ENCODE measurements at places on chromosomes 6 and 20.
A peak's percentile ranks its signal among the peaks of the same experiment; 100 is the strongest.

GRCh38 chr6:113530769-113531168 lies 326.4 kb upstream of the MARCKS start:
- DNase-seq = peak; percentile 66

DNA sequence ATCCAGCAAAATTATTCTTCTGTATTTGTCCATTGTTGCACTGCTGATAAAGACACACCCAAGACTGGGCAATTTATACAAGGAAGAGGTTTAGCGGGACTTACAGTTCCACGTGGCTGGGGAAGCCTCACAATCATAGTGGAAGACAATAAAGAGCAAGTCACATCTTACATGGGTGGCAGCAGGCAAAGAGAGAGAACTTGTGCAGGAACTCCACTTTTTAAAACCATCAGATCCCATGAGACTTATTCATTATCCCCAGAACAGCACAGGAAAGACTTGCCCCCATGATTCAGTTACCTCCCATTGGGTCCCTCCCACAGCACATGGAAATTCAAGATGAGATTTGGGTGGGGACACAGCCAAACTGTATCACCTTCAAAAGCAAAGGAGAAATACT lies 286.5 kb upstream of the ECI2 start:
- no peak for DNase-seq

DNA sequence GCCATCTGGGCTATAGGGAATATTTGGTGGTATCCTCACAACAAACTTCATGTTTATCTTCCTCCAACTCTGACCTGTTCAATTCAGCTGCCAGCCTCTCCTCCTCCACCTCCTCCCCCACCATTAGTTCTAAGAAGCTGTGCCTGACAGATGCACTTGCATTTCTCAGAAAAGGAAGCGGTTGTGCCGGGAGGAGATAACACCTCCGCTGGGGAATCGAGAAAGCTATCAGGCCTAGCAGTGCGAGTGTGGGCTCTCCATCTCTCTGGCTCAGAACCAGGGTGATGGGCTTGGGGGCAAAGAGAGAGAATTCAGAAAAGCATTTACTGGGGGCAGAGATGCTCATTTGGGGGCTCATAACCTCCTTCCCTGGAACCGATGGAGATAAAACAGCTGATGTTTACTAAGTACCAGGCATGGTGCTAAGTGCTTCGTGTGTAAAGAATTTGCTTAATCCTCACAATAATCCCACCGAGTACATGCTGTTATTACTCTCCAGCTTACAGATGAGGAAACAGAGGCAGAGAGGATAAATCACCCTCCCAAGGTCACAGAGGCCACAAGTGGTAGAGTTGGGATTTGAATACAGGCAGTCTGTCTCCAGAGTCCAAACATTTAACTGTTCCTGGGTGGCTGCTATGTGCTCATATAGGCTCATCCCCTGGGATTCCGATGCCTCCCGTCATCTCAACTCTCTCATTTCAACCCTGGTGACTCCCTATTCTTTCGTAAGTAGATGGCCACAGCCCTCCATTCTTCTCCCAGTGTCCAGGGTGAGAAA lies 38.3 kb downstream of the COX4I2 start:
- DNase-seq = peak; percentile 38

DNA sequence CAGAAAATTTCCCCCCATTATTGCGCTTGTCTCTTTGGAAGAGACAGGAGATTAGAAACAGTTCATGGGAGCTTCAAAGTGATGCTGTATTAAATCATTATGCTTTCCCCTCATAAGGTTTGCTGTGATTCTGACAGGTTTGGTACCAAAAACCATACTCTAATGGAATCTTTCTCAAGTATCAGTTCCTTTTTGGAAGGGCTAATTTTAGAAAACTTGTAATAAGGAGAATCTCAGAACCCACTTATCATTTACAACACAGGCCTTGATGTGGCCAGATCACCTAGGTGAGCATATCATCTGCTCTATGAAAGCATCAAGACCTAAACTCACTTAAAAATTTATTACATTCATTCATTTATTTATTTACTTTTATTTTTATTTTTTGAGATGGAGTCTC lies 51.2 kb downstream of the TP53INP2 start:
- no peak for DNase-seq

DNA sequence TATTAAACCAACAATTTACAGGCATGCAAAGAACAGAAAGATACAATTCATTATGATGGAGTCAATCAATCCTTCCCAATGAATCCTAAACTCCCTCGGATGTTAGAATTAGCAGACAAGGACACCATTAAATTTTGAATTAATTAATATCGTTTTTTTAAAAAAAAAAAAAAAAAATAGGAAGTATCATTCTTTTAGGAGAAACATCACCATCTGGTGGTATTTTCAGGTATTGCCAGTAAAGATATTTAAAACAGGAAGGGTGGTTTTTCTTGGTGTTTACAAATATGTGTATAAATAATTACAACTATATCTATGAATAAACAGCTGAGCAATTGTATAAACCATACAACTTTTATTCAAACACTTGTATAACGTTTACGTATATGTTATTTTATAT lies 564.4 kb downstream of the HAO1 start:
- no peak for DNase-seq

DNA sequence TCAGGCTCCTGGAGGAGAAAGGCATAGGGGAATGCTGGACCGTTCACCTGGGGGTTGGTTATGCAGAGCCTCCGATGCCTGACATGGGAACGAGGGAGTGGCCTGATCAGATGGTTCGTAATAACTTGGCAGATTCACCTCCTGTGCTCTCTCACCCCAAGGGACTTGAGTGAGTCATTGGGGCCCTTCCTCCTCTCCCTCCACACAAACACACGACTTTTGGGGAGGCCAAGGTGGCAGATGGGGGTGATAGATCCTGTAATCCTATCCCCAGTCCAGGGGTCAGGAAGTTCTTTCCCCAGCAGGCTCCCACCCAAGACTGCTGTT lies 45.6 kb upstream of the ARFGEF2 start:
- no peak for DNase-seq

GRCh38 chr20:3678198-3678597 lies 3.6 kb downstream of the ADAM33 start:
- no peak for DNase-seq

- DNase-seq = no peak
These were observed 2.6 kb upstream of the RSPH3 start for GRCh38 chr6:159002432-159003155.

GRCh38 chr20:36599912-36600345 lies 5.7 kb upstream of the RAB5IF start:
- no peak for DNase-seq

GRCh38 chr6:150992703-150993102 lies 127.2 kb downstream of the MTHFD1L start:
- no peak for DNase-seq

GRCh38 chr20:35773154-35773751 lies 1.4 kb downstream of the PHF20 start:
- DNase-seq = no peak

GRCh38 chr6:49790341-49790740 lies 3.3 kb upstream of the PGK2 start:
- no peak for DNase-seq

DNA sequence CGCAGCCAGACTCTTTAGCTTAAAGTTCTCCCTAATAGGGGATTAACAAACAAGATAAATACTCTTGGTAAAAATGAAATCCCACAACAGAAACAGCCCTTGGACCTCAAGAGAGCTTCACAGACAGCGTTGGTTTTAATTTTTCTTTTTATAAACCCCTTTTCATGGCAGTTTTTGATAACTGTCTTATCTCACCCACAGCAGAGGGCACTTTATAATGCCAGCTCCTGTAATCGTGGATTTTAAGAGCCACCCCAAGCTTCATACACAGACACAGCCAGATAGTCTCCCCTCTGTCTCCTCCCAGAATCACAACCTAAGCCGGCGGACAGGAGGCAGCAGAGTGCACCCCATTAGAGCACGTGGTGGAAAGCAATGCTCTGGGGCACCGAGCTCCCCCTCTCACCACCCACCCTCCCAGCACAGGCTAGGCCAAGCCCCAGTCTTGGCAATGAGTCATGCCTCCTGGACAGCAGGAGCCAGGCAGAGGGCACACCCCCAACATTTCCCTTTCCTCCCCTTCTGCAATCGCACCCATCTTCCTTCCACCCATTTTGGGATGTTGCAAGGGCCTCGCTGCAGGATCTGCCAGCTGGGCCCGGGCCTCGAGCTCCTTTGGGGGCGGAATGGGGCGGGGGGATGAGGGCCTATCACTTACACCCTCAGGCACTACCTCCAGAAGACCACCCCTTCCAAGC lies 2.4 kb downstream of the JAG1 start:
- peak; percentile 94 for DNase-seq

DNA sequence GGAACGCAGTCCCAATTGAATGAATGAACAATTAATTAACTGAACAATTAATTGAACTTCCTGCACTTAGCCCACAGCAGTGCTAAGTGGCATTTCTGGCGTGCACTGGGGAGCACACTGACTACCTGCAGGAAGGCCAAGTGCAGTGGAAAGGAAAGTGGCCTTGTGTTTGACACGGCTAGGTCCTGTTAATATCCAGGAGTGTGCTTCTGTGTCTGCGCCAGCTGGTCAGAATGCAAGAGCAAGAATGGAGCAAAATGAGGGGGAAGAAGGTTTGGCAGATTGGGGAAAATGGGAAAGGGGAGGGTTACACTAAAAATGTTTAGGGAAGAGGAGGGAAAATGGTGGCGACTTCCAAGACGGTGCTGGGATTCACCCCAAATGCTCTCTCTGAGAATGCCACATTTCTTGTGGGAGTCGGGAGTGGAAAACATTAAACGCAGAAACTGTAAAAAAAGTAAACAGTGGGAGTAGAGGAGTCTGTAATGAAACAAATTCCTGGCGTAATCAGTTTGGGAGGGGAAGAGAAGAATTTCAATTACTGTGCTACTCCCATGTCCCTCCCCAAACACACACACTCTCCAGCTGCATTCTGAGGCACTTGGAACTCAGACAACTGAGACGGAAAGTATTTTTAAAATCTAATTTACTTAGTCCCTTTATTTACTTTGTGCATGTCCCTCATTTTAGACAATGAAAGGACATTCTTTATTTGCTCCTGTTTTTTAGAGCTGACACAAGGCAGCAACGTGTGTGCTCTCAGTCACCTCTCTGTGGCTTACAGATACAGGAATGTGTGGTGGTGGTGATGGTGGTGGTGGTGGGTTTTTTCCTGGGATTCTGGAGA lies 64.1 kb downstream of the CLIC5 start:
- no peak for DNase-seq

GRCh38 chr6:81790034-81790433 lies 37.6 kb upstream of the TENT5A start:
- DNase-seq = no peak

DNA sequence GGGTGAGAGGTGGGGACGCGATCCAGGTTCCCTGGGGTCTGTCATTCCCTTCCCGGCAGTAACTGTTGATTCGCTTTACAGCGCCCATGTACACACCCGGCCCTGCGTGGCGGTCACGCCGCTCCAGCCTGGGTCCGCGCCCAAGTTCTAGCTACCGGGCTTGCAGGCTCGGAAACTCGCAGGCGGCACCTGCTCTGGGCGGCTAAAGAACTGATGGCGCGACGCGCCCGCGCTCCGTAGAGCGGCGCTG lies 1.4 kb upstream of the POU3F2 start:
- no peak for DNase-seq

GRCh38 chr6:170231293-170232185 lies 59.3 kb downstream of the DLL1 start:
- DNase-seq = no peak

DNA sequence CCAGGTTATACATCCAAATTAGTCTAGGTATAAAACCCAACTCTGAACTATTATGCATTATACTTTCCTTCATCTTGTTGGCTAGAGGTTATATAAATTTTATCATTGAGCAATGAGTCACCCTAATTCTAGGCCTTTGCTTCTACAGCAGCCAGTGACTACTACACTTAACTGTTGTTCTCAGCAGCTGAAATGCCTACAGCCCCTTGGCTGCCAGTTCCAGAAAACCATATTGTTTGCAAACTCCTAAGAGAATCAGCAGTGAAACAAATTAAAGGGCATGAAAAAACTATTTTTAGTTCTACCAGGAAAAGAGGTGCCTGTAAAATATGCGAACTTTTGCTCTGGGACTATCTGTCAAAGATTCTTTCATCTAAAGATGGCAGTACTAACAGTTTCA lies 292.8 kb downstream of the FRK start:
- DNase-seq = no peak
